CD4-positive, alpha-beta T cell treated with Interleukin-15 for 1 hour (primary cell): ENCODE measurements at places on chromosomes 6 and 20.

DNA sequence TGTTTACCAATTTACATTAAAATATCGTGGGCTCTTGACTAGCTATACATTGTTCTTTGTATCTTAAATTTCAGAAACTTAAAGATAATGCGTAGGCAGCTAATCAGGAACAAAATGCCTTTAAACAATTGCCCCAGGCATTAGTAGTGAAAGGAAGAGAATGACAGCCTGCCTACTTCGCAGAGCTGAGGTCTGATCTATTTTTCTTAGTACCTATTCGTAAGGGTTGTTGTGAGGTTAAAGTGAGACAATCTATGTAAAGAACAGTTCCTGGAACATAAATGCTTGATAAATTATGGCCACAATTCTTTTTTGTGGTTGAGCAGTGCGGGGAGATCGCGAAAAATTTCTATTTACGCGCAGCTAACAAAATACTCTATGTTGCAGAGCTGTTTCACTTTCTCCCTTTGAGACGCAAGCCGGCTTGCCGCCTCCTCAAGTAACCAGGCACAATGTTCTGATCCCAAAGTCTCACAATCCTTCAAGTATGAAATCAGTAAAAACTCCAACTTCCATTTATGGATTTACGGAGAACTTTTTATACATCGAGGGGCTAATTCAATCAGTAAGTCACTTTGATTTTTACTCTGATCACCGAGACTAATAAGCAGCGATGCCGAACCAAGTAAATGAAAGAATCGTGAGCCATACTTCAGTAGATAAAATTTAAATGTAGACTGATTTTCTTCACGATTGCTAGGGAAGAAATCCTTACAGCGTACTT lies 878 bp upstream of the PNRC1 start:
- peak; percentile 76 for DNase-seq

- DNase-seq = no peak
Observed at GRCh38 chr6:31609519-31610406, 5.3 kb upstream of the AIF1 start.

DNA sequence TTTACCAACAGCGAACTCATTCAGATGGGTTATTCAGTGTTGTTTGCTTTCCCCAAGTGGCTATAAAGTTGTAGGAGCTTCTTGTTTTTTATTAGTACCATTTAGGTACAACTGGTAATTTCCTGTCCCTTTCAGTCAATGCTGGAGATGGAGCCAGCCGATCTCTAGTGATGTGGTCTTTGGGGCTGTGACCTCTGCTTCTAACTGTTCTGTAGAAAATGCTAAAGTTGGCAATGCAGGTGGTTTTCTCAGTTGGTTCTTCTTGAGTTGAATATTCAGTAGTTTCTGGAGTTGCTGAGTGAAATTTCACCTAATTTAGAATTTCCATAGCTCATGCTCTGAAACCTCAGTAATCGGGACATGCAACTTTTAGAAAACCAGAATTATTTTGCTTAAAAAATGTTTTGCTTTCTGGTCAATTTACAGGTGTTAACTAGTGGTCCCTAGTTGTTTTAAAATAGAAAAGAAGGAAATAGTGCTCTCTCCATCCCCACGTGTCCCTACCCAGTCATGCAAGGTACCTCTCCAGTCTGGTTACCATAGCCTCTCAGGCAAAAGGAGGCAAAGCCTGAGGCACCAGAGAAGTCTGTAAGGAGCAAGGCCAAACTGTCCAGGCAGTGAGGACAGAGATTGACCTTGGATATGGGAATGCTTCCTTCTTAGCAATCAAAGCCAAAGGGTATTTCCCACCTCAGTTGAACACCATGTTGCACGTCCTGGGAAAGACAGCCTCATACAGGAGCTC lies 27.3 kb upstream of the GABRR1 start:
- DNase-seq = no peak

- DNase-seq = no peak
Observed at GRCh38 chr20:50267041-50267865, 76.6 kb downstream of the CEBPB start.

DNA sequence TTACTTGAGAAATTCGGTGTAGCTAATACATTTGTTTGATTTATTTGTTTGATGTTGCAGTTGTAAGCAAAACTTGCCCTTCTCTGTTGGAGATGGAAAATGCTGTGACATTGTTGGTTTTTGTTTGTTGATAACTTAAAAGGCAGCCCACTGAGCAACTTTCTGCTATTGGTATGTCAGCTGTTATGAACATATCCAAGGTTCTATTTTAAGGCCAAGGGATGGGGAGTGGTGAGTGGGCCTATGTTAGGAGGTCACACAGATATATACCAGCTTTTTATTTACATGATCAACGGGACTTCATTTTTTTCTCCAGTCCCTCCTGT lies 5.7 kb downstream of the QKI start:
- no peak for DNase-seq
